Stimulated activated CD4-positive, alpha-beta T cell treated with anti-CD3 and anti-CD28 coated beads, Interleukin-1b, Interleukin-23, amount 100 ng/mL, for 48 hours (primary cell): ENCODE measurements at places on chromosomes 3 and 15.

GRCh38 chr15:88512601-88513000 is 33.9 kb downstream of the DET1 start:
- no peak for DNase-seq

DNA sequence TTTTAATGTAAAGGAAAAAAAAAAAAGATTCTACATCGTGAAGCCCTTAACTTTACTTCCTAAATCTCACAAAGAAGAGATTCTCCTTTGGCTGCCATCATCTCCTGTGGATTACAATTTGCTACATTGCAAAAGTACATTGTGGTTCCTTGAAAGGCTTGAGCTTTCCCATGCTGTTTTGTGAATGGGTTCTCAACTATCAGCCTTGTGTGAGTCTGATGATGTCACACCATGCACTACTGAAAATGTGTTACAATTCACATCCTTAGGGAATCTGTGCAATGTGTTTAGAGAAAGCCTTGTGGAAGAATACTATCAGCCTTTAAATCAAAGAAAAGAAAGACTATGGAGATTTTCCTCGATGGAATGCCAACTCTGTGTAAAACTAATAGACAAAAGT is 510.0 kb upstream of the ALCAM start:
- DNase-seq, result no peak

DNA sequence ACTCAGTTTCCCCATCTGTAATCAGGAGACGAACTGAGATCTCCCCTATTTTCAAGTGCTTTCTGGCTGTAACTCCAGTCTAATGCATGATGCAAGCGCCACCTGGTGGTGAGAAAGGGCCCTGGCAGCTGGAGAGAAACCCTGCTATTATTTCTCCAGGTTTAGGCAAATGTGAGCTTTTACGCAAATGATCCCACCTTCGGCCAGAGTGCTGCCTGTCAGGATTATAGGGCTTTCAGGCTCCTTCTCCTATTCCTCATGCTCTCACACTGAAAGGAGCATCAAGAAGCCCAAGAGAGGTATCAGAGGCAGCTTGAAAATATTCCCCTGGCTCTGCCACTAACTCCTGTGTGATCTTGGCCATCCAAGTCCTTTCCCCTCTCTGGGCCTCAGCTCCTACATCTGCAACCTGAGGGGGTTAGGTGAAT is 93.9 kb upstream of the RASGRF1 start:
- peak; percentile 66 for DNase-seq

DNA sequence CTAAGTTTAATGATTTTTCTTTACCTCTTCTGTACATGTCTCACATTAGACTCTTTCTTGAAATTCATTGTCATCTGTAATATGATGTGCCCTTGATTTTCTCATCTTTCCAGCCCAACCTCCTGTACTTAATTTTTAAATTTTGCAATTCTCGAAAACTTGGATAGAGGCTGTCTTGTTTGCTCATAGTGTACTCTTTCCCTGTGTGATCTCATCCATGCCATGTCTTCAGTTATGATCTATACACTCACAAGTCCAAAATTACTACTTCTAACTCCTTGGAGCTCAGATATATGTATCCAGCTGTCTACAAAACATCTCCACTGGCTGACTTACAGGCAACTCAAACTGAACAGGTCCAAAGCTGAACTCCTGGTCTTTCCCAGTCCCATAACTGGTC is 42.2 kb downstream of the CD200 start:
- DNase-seq, result no peak

DNA sequence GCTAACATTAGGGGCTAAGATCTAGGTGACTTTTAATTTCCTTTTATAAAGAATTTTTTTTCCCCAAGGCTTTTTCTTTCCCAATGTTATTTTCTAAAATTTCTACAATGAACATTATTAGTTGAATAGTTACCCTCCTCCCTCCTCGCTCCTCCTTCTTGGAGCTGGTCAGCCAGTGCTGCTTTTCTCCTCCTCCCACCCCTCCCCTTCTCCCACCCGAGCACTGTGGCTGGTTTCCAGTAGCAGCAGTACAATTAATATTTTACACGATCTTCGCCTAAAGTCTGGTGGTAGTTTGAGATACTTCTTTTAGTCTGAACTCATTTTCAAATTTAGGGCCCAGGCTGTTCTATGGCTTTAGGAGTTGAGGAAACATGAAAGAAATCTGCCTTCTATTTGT is 41.6 kb downstream of the EEFSEC start:
- no peak for DNase-seq

- DNase-seq, result peak; percentile 33
Measured at GRCh38 chr3:124592658-124593441, 137.4 kb upstream of the UMPS start.

- DNase-seq, result no peak
Measured at GRCh38 chr3:155354658-155355057, 61.2 kb upstream of the STRIT1 start.

DNA sequence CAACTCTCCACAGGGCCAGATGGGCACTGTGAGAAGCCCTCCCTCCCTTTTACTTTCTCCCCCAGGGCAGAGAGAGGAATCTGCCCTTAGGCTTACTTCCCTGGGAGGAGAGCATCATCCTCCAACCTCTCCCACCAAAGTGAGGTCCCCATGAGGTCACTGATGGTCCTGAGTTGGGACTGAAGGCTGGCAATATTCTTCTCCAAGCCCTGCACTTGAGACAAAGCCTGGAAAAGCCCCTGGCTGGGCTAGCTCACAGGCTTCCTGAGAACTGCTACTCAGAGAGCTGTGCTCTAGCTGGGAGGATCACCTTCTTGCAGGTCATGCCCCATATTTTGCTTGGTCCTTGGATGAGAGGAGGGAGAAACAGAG is 110.0 kb upstream of the MEF2A start:
- no peak for DNase-seq

- no peak for DNase-seq
Measured at GRCh38 chr3:152352554-152352953, 83.8 kb downstream of the MBNL1 start.

- DNase-seq, result no peak
Measured at GRCh38 chr3:67691926-67692325, 37.5 kb upstream of the SUCLG2 start.

- DNase-seq, result no peak
Measured at GRCh38 chr3:149181182-149181581, 40.4 kb downstream of the CP start.

DNA sequence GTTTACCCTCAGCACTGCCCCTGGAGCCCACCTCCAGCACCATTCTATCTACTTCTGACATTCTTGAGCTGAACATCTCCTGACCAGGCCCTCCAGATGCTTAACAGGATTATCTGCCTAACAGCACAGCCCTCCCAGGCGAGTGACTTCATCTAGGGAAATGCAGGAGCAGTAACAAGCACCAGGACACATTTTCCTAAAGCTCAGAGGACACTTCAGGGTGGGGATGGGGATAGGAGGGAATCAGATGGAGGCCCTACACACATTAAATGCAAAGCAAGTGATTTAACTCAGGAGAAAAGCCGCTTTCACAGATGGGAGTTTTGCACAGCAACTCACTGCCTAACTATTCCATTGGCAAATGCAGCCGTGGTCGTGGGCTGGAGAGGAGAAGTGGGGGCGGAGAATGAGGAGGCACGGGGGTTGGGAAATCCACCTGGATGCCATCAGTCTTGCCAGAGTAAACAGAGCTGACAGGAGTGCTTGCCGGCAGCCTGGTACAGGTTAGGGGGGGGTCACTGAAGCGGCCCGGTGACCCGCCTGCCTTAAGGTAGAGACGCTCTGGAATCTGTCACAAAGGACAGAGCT is 21.3 kb upstream of the BNC1 start:
- DNase-seq, result no peak

DNA sequence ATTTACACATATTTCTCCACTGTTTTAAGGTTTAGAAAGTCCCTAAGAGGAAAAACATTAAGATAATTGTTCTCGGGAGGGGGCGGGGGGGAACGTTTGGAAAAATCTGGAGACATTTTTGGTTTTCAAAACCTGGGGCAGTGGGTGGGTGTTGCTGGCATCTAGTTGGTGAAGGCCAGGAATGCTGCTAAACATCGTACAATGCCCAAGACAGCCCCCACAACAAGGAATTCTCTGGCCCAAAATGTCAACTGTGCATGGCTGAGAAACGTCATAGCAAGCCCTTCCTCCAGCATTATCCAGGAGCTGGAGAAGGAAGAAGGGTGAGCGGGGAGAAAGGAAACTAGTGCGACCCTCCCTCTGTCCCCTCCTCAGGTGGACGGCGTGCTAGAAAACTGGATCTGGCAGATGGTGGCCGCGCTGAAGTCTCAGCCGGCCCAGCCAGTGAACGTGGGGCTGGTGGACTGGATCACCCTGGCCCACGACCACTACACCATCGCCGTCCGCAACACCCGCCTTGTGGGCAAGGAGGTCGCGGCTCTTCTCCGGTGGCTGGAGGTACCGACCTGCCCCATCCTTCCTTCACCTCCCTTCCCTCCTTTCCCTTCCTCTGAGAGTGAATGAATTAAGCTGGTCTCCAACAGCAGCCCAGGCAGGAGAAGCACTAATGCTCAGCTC is 109.8 kb downstream of the LIPC start:
- DNase-seq, result no peak

- DNase-seq, result no peak
Measured at GRCh38 chr15:84624359-84624758, 23.6 kb downstream of the ZSCAN2 start.

- no peak for DNase-seq
Measured at GRCh38 chr3:21435871-21436270, 315.1 kb downstream of the ZNF385D start.

- no peak for DNase-seq
Measured at GRCh38 chr3:26484140-26484539, 138.4 kb upstream of the LRRC3B start.

- peak; percentile 24 for DNase-seq
Measured at GRCh38 chr3:115517457-115518050, 105.8 kb upstream of the GAP43 start.

GRCh38 chr3:197912741-197913476 is 37.1 kb upstream of the RPL35A start:
- no peak for DNase-seq

DNA sequence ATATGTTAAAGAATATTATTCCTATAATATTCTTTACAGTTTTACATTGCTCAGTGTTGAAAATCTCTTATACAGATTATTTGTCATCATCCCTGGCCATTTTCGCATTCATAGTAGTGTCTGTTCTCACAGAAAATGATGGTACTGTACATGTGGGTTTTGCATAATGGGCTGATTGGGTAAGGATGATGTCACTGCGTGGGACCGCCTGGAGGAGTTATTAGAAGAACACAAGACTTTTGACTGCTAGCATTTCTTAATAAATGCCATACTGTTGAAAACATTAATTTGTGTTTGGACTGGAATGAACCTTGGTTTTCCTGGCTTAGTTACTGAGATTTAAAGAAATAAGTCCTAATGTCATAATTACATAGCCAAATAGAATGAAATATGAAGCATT is 20.3 kb downstream of the LRCH3 start:
- no peak for DNase-seq

- no peak for DNase-seq
Measured at GRCh38 chr15:74156678-74157411, 16.7 kb upstream of the ISLR start.

- peak; percentile 89 for DNase-seq
Measured at GRCh38 chr15:65304381-65305149, at the start of gene RNU5B-1. RNU5B-1 (plus strand) TSS chr15:65304677.

DNA sequence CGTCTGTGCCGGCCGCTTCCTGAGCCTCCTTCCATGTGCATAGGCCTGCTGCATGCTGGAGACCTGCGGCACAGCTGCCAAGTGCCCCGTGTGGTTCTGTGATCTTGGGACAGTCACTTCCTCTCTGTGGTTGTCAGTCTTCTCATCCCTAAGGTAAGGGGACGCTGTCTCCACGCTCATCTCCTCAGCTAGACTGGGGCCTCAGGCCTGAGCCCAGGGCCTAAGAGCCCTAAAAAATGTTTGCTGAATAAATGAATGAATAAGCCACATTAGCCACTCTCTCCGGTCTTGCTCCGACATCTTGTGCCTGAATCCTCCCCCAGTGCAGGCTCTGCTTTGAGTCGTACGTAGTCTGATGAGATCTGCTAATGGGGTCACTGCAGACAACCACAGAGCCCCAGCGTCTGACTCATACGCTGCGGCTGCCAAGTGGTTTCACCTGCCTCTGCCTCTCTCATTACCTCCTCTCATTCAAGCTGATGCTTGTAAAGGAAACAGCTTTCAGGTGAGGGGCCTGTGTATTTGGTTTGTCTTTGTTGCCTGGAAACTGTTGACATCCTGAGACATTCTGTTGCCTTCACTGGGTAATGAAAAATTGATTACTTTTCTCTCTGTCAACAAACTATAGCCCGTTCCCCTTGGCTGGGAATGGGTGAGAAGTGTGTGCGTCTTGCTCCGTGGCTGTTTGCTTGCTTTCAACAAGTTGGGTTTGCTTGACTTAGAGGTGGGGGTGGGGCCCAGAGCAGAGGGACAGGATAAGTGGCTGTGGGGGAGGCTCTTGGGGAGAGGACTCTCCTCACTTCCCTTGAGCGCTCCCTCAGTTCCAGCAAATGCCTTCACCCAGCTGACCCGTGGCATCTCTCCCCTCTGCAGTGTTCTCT is 15.9 kb downstream of the RPLP1 start:
- peak; percentile 87 for DNase-seq

DNA sequence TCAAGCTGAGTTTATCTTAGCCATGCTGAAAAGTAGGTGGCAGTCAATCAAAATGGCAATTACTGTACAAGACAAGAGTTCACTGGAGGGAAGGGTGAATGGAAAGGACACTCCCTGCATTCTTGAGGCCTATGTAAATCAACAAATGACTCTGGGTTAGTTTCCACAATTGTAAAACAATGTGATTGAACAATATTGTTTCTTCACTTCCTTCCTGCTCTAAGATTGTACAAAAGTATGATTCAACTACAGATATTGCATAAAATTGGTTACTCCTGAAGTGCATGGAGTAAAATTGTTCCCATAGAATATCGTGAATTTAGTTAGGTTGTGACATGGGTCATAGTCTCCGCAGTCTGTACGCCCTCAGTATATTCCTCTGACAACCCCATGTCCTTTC is 277.6 kb downstream of the LPP start:
- DNase-seq, result no peak

GRCh38 chr3:117853923-117854668 is 1144.5 kb downstream of the TUSC7 start:
- DNase-seq, result no peak

DNA sequence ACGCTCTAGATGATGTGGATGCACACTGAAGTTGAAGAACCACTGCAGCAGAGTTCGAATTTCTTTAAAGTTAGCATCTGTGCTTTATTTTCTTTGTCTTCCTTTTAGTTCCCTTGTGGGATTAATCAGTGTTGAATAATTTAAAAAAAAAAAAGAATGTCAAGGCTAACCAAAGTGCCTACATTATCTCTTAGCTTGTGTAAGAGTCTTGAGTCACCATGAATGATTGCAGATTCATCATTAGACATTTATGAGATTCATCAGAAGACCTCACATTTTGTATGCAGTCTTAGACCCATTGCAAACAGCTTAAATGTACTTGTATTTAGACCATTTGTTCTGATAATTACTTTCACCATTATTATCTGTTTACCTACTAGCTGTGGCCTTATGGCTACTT is 182.2 kb downstream of the FNDC3B start:
- no peak for DNase-seq

DNA sequence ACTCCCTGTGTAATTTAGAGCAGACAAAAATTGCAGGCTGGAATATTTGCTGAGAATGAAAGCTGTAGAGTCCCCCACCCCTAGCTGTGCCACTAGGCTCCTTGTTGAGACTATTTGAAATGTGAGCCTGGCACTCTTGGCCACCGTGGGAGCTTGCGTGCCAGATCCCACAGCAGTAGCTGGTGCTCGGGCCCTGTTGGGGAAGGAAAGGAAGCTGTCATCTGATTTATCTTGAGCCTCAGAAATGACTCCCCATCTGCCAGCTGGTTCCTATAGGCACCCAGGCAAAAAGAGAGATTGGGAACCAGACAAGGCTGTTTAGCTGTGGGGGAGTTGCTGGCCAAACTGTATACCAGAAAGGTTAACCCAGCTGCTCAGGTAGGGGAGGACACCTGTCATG is 23.4 kb upstream of the CLEC3B start:
- DNase-seq, result no peak

- DNase-seq, result no peak
Measured at GRCh38 chr15:78204351-78205309, 29.7 kb downstream of the ACSBG1 start.
